ENCODE measurements at places on chromosomes 5 and 9. TPM values are rescaled to one million over a fixed set of nuclear protein-coding genes. Genes with fewer than 3 reads are reported as not detected.

Gene LRRC8A
- total RNA-seq = 16.2 TPM

Gene ANKRD33B
- 13.6 TPM for total RNA-seq

Gene IFNK
- not detected for total RNA-seq

Gene LCP2
- total RNA-seq = 259 TPM

Gene LMNB1
- 198 TPM for total RNA-seq

Gene MTMR12
- total RNA-seq = 19.9 TPM

Gene PCDHGA2
- total RNA-seq = not detected

Gene SHOC1
- total RNA-seq = not detected

Gene GLRA1
- total RNA-seq = not detected

Gene IL4
- 1.4 TPM for total RNA-seq

Gene C5orf58
- total RNA-seq = not detected

Gene PCDH1
- total RNA-seq = not detected

Gene DOCK2
- total RNA-seq = 181 TPM

Gene FOXD4L3
- total RNA-seq = not detected

Gene KIF24
- 5.8 TPM for total RNA-seq

Gene LCNL1
- not detected for total RNA-seq

Gene ZFP37
- total RNA-seq = 1.3 TPM

Gene OTULINL
- 19.7 TPM for total RNA-seq

Gene SEMA5A
- not detected for total RNA-seq

Gene MYMK
- not detected for total RNA-seq

Gene SPATA31D4
- not detected for total RNA-seq

Gene MSX2
- total RNA-seq = not detected

Gene ISL1
- total RNA-seq = not detected

Gene SPOUT1
- 85.9 TPM for total RNA-seq

Gene NADK2
- total RNA-seq = 25.2 TPM

Gene SLC36A2
- not detected for total RNA-seq

Gene TMEM203
- 29.9 TPM for total RNA-seq

Gene FOXD4L5
- total RNA-seq = 0.11 TPM

Gene PCDHGA7
- total RNA-seq = not detected

Gene FUT7
- 0.09 TPM for total RNA-seq

Gene C5
- total RNA-seq = 1.9 TPM

Gene HMCN2
- not detected for total RNA-seq

Gene EMB
- total RNA-seq = 55.7 TPM

Gene FGFR4
- total RNA-seq = 2.2 TPM

Gene FBXL7
- total RNA-seq = not detected

Gene MLANA
- not detected for total RNA-seq

Gene CRHBP
- total RNA-seq = not detected

Gene POU5F2
- 0.51 TPM for total RNA-seq

Gene IRX1
- total RNA-seq = not detected

Gene PDE6A
- not detected for total RNA-seq

Gene SLC27A6
- total RNA-seq = not detected

Gene MVB12B
- 6.4 TPM for total RNA-seq

Gene TOMM5
- 156 TPM for total RNA-seq

Gene SMIM33
- 0.16 TPM for total RNA-seq

Gene CDX1
- not detected for total RNA-seq

Gene NTNG2
- total RNA-seq = 2.2 TPM

Gene PDLIM4
- not detected for total RNA-seq

Gene GPR151
- total RNA-seq = not detected
